ENCODE measurements at places on chromosomes 7 and 10. TPM values are rescaled to one million over a fixed set of nuclear protein-coding genes. Genes with fewer than 3 reads are reported as not detected.

DNA sequence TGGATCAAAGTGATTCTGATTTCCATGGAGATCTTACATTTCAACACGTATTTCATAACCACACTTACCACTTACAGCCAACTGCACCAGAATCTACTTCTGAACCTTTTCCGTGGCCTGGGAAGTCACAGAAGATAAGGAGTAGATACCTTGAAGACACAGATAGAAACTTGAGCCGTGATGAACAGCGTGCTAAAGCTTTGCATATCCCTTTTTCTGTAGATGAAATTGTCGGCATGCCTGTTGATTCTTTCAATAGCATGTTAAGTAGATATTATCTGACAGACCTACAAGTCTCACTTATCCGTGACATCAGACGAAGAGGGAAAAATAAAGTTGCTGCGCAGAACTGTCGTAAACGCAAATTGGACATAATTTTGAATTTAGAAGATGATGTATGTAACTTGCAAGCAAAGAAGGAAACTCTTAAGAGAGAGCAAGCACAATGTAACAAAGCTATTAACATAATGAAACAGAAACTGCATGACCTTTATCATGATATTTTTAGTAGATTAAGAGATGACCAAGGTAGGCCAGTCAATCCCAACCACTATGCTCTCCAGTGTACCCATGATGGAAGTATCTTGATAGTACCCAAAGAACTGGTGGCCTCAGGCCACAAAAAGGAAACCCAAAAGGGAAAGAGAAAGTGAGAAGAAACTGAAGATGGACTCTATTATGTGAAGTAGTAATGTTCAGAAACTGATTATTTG is 15.3 kb downstream of the HNRNPA2B1 start:
- DNase-seq, result no peak

KIAA1549 gene
- 1.2 TPM for total RNA-seq

GPR26 gene
- not detected for total RNA-seq

ACHE gene
- total RNA-seq, result not detected

- no peak for DNase-seq
These were observed 100.8 kb downstream of the CTTNBP2 start for GRCh38 chr7:117772421-117772820.

CCL24 gene
- not detected for total RNA-seq

DNA sequence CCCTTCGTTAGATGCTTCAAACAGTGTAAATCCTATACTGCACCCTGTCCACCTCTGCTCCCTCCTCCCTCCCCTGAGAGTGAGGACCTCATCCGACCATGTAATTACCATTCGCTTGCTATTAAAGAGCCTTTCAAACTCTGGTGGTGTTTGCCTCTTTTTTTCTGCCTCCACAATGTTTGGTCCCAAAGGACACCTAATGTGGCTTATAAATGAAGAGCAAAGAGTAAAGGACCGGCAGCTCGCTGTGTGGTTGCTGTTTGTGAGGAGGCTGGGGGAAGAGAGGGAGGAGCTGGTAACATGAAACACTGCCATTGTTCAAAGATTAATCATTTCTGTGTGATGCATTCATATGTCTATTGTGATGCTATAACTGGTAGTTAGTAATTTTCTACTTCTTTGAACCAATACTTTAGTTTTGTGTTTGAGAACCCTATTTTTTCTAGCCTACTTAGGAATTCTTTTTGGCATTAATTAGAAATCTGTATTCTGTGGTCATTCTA is 27.9 kb downstream of the MTURN start:
- no peak for DNase-seq

DNA sequence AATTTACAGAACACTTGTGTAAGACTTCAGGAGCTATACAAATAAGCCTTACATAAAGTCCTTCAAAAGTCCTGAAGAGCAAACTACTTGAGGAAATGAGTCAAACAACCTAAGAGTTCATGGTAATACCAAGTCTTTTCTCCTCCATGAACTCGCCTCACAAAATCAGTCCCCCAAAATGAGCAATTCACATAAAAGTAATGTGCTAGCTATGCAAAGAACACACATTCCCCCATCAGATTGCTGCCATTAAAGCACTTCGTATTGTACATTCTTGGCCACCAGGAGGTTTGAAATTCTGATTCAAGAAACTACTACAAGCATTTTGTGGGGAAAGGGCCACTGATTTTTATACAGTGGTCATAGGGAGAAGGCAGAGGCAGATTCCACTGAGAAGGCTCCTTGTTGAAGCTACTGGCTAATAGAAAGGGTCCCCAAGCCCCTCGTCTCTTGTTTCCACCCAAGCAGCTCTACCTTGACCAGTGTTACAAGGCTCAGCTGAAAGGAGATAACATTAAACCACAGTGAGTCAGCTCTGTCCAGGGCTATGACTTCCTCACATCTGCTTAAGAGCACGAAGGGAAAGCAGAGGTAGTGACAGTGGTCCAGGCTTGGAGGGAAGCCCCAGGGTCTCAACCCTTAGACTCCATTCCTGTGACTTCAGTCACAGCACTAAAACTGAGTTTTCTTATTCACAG is 115.2 kb upstream of the CDK1 start:
- no peak for DNase-seq

DNA sequence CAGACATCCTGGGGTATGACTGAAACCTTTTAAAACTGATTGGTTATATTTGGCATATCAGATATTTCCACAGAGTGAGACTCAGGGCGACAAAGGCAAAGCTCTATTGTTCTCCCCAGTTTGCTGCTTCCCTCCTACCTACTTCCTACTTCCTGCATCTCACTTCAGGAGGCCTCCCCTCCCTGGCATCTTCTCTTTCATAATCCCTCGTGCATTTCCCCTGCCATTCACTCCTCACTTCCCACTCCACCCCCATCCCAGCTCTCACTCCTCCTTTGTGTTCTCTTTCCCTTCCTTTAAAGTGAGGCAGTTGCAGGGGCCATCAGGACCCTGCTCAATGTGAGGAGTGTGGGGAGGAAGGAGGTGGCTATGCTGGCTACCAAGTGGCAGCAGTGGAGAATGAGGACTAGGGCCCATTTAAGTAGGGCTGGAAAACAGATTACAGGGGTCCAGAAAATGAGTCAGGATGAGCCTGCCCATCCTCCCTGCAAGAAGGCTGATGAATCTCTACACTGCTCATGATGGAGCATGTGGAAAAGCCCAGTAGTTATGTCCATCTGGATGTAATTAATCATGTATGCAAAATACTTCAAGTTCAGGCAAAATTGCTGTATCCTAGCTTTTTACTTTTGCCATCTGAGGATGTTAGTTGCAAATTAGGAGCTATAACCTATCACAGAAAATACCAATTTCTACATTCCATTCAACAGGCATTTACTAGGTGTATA is 311.8 kb upstream of the IMMP2L start:
- no peak for DNase-seq

GRCh38 chr10:48748573-48748972 is 63.9 kb downstream of the WDFY4 start:
- no peak for DNase-seq

- no peak for DNase-seq
These were observed 137.2 kb downstream of the VIPR2 start for GRCh38 chr7:159007364-159007995.

OR2A5 gene
- not detected for total RNA-seq

SRRT gene
- total RNA-seq, result 273 TPM

POU6F2 gene
- total RNA-seq, result not detected

CNTNAP2 gene
- not detected for total RNA-seq

- DNase-seq, result no peak
These were observed 743.0 kb downstream of the NRG3 start for GRCh38 chr10:82618007-82618406.
